ENCODE measurements at places on chromosomes 5 and 9. TPM values are rescaled to one million over a fixed set of nuclear protein-coding genes. Genes with fewer than 3 reads are reported as not detected.

DNA sequence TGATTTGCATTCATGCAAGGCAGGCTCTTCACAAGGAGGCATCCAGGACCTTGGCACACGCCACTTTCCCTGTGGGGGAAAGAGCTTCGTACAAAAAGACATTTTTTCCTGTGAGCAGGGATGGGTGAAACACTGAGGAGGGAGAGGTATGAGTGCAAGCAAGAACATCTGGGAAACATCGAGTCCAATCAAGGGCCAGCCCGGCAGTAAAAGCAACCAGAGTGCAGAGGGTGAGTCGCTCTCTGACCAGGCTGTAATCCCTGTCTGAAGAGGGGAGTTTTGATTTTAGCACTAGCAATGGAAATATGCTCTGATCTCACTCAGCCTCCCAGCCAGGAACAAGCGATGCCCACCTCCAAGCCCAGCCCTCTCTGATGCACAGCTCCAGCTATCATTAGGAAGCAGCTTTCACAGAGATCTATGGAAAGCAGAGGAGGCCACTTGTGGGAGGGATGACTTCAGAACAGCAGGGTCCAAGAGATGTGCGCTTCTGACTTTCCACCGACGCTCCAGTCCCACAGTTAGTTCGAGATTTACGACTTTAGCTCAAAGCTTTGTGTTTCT, 211.0 kb upstream of the ADAMTS16 start:
- no peak for DNase-seq

- no peak for DNase-seq
Observed at GRCh38 chr5:119321569-119322311, 34.1 kb upstream of the TNFAIP8 start.

FOXD1 gene
- not detected for total RNA-seq

ANKRD31 gene
- total RNA-seq = not detected

S100Z gene
- total RNA-seq = not detected

DNA sequence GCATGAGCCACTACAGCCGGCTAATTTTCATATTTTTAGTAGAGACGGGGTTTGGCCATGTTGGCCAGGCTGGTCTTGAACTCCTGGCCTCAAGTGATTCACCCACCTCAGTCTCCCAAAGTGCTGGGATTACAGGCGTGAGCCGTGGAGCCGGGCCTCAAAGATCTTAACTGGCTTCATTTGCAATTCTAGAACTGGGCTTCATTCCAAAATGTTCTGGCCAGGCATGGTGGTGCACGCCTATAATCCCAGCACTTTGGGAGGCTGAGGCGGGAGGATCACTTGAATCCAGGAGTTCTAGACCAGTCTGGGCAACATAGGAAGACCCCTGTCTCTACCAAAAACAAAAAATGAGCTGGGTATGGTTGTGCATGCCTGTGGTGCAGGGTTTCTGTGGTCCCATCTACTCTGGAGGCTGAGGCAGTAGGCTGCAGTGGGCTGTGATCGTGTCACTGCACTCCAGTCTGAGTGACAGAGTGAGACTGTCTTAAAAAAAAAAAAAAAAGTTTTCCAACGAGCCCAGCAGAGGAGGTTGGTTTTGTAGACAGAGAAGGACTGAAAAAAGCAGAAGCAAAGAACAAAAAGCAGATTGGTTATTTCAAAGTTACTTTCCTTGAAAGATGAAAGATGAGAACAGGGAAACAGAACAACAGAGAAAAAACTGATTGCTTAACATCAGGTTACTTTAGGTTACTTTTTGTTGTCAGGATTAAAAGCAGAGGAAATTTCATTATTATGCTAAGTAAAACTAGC, 78.2 kb downstream of the ANKRD55 start:
- DNase-seq = no peak

PFN3 gene
- total RNA-seq = not detected

GCNT1 gene
- 11.1 TPM for total RNA-seq

NNT gene
- 68.1 TPM for total RNA-seq

DNA sequence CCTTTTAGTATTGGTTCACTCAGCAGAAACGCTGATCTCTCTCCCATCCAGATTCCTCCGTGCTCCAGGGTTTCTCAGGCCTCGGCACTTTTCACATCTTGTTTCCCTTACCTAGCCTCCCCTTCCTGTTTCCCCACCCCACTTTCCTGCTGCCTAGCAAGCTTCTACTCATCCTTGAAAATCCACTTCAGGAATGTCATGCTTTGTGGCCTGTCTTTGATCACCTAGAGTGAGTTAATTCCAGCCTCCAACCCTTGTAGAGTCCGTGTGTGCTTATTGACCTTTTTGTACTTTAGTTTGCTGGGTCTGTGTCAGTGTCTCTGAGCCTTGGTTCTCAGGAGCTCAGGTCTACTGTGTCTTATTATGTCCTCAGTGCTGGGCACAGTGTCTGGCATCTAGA, 116.6 kb downstream of the AOPEP start:
- no peak for DNase-seq
